ENCODE measurements at places on chromosomes 5 and 9. TPM values are rescaled to one million over a fixed set of nuclear protein-coding genes. Genes with fewer than 3 reads are reported as not detected.

- no peak for DNase-seq
Measured at GRCh38 chr9:73056245-73056644, 95.4 kb upstream of the ANXA1 start.

The CLIC3 gene
- total RNA-seq = 1.5 TPM

DNA sequence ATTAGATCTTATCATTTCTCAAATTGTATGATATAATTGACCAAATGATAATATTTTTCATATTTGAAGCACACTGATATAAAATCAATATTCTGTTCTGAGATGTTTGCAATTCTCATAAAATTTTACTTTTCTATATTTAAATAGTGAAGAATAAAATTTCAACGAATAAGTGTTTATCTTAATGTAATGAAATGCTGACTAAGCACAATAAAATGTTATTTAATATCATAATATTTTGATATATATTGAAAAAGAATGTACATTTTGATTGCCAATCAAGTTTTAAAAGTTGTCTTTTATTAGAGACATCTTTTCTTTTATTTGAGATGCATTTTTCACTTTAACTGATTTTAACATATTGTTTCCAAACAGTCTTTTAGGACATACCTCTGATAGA is 416.1 kb downstream of the TAF11L14 start:
- DNase-seq = no peak

DNA sequence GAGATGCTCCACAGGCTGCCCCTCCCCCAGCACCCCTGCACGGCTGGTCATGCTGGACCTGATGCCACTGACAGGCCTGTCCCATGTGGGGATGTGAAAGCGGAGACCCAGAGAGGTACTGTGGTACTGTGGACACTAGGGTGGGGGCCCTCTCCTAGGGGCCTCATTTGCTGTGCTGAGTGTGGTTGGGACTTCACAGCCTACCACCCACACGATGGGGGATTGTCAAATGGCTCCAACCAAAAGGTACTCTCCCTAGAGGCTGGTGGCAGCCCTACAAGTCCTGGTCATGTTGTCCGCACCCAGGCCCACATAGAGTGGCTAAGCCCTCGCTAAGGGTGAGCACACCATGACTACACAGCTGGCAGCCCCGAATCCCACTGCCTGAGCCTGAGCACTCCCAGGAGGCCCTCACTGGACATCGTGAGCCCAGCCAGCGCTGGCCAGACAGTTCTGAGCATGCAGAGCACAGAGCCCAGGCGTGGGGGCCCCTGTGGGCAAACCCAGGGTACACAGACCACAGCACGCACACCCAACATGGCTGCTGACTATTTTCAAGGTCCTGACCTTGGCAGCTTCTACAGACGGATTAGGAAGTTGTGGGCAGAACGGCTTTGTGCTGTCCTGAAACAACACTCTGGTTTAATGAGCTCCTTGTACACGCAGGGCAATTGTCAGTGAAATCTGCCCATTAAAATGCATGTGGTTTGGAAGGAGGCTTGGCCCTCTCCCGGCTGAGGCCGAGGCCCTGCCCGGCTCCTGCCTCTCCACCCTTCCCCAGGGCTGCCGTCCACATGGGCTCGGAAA is 214.1 kb downstream of the HSPA4 start:
- DNase-seq = no peak

DNA sequence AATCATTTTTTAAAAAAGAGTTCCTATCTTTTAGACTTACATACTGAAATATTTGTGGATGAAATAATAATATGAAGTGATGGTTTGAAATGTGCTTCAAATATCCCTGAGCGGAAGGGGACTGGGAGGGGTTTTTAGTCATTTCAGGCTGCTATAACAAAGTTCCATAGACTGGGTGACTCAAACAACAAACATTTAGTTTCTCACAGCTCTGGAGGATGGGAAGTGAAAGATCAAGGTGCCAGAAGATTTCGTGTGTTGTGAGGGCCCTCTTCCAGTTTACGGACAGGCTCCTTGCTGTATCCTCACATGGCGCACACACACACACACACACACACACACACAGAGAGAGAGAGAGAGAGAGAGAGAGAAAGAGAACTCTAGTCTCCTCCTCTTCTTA is 27.1 kb upstream of the TEX10 start:
- DNase-seq = peak; percentile 14

DNA sequence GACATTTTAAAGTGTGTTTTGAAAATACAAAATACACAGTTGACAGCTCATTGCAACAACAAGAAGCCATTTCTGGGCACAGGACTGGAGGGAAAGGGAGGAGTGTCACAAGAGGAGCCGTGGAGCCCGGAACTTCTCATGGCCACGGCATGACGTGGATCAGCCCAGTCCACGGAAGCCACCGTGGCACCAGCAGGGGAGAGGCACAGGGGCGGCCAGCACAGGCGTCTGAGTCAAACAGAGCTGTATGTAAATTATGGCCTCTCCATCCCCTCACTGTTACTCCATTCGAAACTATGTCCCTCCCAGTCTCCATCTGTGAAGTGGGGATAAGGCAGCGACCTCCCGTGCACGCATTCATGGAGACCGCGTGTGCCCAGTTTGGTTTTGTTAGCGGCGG is 165.6 kb upstream of the IRX2 start:
- DNase-seq = peak; percentile 48

The CNOT8 gene
- total RNA-seq = 48.6 TPM

The COL15A1 gene
- 8.0 TPM for total RNA-seq

- DNase-seq = no peak
Measured at GRCh38 chr9:32886021-32886420, 102.7 kb downstream of the TMEM215 start.

The OGN gene
- 0.88 TPM for total RNA-seq

DNA sequence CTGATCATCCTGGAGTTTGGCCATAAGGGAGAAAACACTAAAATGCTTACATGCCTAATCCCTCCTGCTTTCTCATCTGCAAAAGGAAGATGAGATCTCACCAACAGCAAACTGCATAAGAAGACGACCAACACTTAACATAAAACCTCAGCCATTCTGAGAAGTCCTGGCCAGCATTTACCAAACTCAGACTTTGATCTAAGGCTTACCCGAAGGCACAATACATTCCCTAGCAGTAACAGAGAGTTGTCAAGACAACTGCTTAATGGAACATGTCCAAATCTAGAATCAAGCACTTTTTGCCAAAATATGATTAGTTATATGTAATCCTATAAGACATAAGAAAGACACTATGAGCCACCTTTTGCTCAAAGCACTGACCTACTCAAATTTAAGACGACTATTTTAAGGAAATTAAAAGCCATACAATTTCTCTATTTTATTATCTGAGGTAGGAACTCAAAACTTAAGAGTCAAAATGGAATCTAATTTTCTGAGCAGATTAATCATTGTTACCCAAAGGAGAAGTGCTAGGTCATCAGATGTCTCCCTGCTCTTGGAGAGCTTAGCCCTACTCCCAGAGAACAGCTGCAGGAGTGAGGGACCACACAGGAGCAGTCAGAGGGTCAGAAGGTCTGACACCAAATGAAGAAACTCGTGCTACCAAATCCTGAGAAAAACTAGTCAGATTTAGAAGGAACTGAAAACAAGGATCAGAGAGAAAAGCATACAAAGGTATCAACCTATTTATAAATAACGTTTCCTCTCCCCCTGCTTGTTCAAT is 39.3 kb downstream of the EPB41L4A start:
- DNase-seq = no peak

DNA sequence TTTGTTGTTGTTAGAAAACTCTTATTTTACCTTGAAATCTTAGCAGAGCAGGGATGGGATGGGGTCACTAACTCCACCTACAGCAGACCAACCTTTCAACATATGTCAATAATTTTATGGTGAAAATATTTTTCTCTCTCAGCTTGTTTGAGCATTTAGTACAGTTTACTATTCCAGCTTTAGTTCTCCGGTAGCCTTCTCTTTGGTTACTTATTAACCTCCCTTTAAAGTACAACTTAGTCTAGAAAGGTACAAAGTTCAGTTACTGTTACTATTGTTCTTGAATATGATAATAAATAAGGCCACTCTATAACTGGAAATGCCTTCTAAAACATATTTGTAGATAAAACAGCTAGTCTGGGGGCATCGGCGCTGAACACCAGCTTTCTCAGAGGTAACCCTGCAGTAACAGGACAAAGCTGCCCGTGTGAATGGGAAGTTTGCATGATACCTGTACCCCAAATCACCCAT is 233.3 kb downstream of the PCSK1 start:
- DNase-seq = no peak

DNA sequence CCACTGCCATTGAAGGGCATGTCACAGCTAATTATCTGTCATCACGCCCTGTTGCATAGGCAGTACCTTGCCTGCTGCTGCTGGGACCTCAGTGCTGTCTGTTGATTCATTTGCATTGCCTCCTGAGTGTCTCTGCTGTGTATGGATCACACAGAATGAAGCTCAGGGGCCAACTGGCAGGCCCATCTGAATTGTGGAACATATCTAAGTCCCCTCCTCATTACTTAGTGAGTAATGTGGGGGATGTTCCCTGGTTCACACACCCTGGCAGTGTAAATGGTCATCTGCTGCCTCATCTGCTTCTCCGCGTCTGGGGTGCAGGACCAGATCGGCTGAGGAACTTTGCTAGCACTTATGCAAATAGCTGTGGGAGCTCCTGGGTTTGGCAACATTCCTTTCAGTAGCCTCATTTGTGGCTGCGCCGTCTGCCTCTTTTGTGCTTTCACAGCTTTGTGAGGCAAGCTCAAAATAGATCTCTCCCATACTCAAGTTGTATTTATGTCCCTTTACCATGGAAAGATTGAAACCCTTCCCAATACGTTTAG is 25.4 kb downstream of the TYRP1 start:
- DNase-seq = no peak

DNA sequence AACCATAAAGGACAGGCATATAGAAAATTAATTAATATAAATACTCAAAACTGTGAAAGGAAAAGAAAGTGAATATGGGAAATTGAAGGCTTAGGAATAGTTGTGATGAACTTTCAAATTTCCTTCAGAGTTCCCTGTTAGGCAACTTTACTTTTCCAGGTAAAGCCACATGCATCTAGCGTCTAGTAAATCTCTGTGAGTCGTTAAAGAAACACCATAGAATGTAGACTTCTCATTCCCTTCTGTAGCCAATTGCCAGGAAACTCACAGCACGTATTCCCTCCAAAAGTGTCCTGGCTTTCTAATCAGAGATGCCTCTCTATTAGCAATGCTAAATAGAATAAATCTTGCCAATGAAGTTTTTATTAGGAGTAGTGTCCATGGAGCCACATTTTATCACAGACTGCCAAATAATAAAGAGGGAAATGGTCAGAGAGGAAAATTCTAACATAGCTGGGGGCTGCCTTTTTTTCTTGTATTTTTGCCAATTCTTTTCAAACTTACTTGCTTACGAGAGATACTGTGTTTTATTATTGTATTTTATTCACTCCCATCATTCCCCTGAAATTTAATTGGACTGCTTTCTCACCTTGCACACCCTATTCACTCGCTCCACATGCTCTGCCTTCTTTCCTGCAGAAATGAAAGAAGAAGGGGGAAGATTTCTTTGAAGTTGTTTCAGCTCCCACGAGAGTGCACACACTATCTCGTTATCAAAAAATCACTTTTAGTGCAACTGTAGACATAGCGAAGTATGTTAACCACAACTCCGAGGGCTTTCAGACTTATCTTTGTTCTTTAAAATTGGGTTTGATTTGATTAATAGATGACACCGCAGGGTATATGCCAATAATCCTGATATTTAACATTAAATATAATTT is 439.0 kb downstream of the CSNK1G3 start:
- peak; percentile 58 for DNase-seq

- peak; percentile 55 for DNase-seq
Measured at GRCh38 chr5:112228667-112229066, 190.4 kb downstream of the EPB41L4A start.

GRCh38 chr5:142426129-142427014 is 101.6 kb upstream of the SPRY4 start:
- peak; percentile 77 for DNase-seq

The DMRT3 gene
- total RNA-seq = not detected

DNA sequence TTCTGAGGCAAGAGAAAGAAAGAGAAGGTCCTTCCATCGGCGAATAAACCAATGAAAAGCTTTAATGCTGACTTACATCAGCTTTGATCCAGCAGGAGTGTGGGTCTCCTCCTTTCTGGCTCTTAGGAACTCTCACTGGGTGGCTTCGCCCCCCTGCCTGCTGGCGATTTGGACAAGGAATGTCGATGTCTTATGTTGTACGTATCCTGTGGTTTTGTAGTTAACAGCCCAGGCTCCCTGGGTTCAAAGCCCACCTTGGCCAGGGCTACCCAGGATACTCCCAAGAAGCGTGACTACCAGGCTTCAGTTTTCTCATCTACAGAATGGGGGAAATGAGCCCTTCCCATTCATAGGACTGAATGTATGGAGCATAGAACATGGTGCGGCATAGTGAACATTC is 124.2 kb downstream of the ROR2 start:
- no peak for DNase-seq

The NUDT12 gene
- total RNA-seq = 16.3 TPM

The OSMR gene
- 189 TPM for total RNA-seq

All from osteoblast (primary cell).